Upper lobe of right lung (tissue), 1 donor: ENCODE measurements at places on chromosomes 12 and 14. TPM values are rescaled to one million over a fixed set of nuclear protein-coding genes. Genes with fewer than 3 reads are reported as not detected.

Gene RDH12
- 0.20 TPM for total RNA-seq

Gene KCNC2
- not detected for total RNA-seq

Gene NOVA1
- total RNA-seq, result 1.6 TPM

Gene MDGA2
- not detected for total RNA-seq

Gene EIF2S3B
- 0.52 TPM for total RNA-seq

Gene LRRC10
- not detected for total RNA-seq

Gene COX8C
- not detected for total RNA-seq

Gene RGS6
- total RNA-seq, result 2.6 TPM

Gene GDF3
- 0.32 TPM for total RNA-seq

Gene FAR2
- 13.3 TPM for total RNA-seq

Gene TMCC3
- 11.3 TPM for total RNA-seq

Gene IRAK3
- 44.6 TPM for total RNA-seq

Gene GLI1
- 1.4 TPM for total RNA-seq

Gene SALL2
- total RNA-seq, result 8.1 TPM

GRCh38 chr14:74936731-74937130 is 13.7 kb upstream of the RPS6KL1 start:
- DNase-seq, result no peak
- no peaks in the 10 kb centered on the region for H3K36me3 ChIP-seq
- H3K27me3 ChIP-seq, result no peaks in the 10 kb centered on the region
- H3K27ac ChIP-seq, result no peak overlapping the region
- H3K4me1 ChIP-seq, result peaks cover 53% of the 10 kb centered on the region

DNA sequence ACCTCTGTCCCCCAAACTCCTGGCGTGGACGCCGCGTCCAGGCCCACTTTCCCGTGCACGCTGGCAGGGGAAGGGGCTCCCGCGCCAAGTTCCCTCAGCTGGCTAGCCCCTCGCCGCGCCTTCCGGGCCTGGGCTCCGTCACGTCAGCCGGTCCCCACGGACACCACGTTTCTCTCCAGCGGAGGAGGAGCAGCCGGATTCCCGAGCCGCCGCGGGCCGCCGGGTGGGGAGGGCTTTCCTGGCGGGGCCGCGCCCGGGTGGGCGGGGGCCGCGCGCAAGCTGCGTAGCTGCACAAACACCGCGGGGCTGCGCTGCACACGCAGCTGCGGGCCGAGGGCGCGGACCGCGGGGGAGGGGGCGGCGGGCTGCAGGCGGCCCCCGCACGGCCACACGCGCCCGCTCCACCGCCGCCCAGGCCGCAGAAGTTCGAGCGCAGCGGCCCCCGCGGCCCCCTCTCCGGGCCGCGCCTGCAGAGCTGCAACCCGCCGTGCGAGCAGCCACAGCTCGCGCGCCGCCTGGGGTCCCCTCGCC is 45.1 kb upstream of the PNMA1 start:
- H3K27me3 ChIP-seq, result no peaks in the 10 kb centered on the region
- peak; percentile 85 for DNase-seq
- H3K27ac ChIP-seq, result peak overlapping the region; percentile 98
- H3K4me3 ChIP-seq, result peak overlapping the region; percentile 66
- peaks cover 83% of the 10 kb centered on the region for H3K4me1 ChIP-seq

- H3K4me1 ChIP-seq, result no peaks in the 10 kb centered on the region
- no peak overlapping the region for H3K27ac ChIP-seq
- H3K4me3 ChIP-seq, result no peak overlapping the region
- DNase-seq, result no peak
Measured at GRCh38 chr14:72616811-72617210, 277.1 kb downstream of the DPF3 start.

GRCh38 chr14:74765721-74766120 is 2.6 kb downstream of the YLPM1 start:
- H3K4me1 ChIP-seq, result peaks cover 45% of the 10 kb centered on the region
- DNase-seq, result no peak
- no peaks in the 10 kb centered on the region for H3K27me3 ChIP-seq
- H3K36me3 ChIP-seq, result no peaks in the 10 kb centered on the region
- no peak overlapping the region for H3K27ac ChIP-seq

GRCh38 chr12:5783289-5783920 is 161.7 kb downstream of the ANO2 start:
- no peak overlapping the region for H3K4me3 ChIP-seq
- no peaks in the 10 kb centered on the region for H3K27me3 ChIP-seq
- no peak for DNase-seq
- peaks cover 3% of the 10 kb centered on the region for H3K4me1 ChIP-seq
- H3K36me3 ChIP-seq, result no peaks in the 10 kb centered on the region

- H3K36me3 ChIP-seq, result no peaks in the 10 kb centered on the region
- H3K4me1 ChIP-seq, result peaks cover 7% of the 10 kb centered on the region
- no peak for DNase-seq
- H3K27me3 ChIP-seq, result no peaks in the 10 kb centered on the region
- H3K27ac ChIP-seq, result peak overlapping the region; percentile 13
- no peak overlapping the region for H3K4me3 ChIP-seq
Measured at GRCh38 chr12:24894879-24895278, 54.0 kb downstream of the BCAT1 start.

DNA sequence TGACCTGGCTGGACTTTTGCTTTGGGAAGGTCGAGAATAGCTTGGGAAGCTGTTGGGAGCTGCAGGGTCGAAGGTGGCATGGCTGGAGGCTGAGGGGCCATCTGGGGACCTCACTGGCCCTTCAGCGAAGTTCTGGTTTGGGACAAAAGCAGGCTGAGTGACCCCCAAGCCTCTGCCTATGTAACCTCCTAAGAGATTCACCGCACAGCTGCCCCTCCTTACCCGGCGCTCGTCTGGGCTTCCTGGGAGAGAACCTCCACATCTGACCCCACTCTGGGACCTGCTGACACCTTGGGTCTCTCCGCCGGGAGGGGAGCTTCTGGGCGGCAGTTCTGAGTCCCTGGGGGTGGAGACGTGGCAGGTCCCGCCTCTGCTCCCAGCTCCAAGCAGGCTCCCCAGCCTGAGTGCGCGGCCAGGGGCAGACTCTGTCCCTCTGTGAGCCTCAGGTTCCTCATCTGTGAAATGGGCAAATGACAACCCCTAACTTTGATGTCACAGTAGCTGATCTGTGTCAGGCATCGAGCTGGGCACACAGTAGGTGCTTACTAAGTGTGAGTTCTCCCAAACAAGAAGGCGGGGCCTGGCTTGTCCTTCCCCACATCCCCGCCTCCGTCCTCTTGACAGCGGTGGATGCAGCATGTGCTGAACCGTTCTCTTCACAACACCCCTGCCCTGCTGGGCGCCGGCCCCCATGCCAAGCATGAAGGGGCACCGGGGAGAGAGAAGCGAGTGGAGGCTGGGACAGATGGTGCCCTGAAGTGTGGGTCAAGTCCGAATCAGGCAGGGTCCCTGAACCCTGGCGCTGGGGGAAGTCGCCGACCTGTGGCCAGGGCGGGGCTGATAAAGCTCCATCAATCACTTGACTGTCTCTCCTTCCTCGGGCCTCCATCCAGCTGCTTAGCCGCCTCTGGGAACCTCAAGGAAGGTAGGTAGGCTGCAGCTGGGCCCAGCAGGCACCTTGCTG is 3.8 kb downstream of the EXOC3L4 start:
- H3K27me3 ChIP-seq, result peaks cover 21% of the 10 kb centered on the region
- no peak overlapping the region for H3K27ac ChIP-seq
- no peak overlapping the region for H3K4me3 ChIP-seq
- H3K4me1 ChIP-seq, result peaks cover 10% of the 10 kb centered on the region
- H3K36me3 ChIP-seq, result no peaks in the 10 kb centered on the region

- DNase-seq, result no peak
- no peaks in the 10 kb centered on the region for H3K36me3 ChIP-seq
- no peak overlapping the region for H3K4me3 ChIP-seq
- no peaks in the 10 kb centered on the region for H3K4me1 ChIP-seq
Measured at GRCh38 chr14:37864861-37865718, 269.7 kb downstream of the TTC6 start.

DNA sequence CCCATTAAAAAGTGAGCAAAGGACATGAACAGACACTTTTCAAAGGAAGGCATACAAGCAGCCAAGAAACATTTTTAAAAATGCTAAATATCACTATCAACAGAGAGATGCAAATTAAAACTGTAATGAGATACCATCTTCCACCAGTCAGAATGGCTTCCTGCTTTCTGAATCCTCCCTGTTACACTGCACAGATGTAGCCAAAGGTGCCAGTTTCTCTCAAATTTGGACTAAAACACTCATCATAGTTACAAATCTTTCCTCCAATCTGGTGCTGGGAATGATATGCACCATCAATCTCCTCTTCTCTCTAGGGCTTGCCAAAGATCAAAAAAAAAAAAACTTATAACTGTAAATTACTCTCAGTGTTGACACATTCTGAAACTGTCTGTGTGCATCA is 311.8 kb upstream of the CLEC14A start:
- DNase-seq, result no peak
- H3K27me3 ChIP-seq, result no peaks in the 10 kb centered on the region
- H3K27ac ChIP-seq, result no peak overlapping the region
- no peaks in the 10 kb centered on the region for H3K36me3 ChIP-seq
- H3K4me3 ChIP-seq, result no peak overlapping the region
- no peaks in the 10 kb centered on the region for H3K4me1 ChIP-seq

- H3K36me3 ChIP-seq, result no peaks in the 10 kb centered on the region
- H3K27ac ChIP-seq, result no peak overlapping the region
- peaks cover 5% of the 10 kb centered on the region for H3K27me3 ChIP-seq
- no peak for DNase-seq
Measured at GRCh38 chr14:104081951-104082464, 3.5 kb upstream of the ASPG start.

DNA sequence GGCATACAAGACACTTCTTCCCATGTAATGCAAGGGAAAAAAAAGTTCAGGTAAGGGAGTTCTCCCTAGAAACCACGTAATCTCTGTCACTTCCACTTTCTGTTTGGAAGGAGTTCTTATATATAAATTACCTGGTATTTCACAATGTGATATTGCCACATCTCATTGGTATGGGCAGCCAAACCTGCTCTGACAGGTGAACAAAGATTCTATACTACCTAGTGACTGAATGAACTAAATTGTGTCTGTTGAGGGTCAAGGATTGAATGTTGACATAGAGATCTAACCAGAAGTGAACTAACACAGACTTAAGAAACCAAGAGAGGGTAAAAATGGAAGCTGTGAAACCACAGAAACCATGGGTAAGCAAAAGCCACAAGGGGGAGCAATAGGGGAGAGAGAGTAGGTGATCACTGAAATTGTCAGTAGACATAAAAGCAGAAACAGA is 161.3 kb downstream of the RPL10L start:
- no peaks in the 10 kb centered on the region for H3K4me1 ChIP-seq
- no peak for DNase-seq
- no peak overlapping the region for H3K27ac ChIP-seq
- peak overlapping the region; percentile 29 for H3K4me3 ChIP-seq
- no peaks in the 10 kb centered on the region for H3K27me3 ChIP-seq
- no peaks in the 10 kb centered on the region for H3K36me3 ChIP-seq

GRCh38 chr14:30016002-30016401 is 88.4 kb upstream of the PRKD1 start:
- no peaks in the 10 kb centered on the region for H3K4me1 ChIP-seq
- no peak for DNase-seq
- no peaks in the 10 kb centered on the region for H3K36me3 ChIP-seq
- no peak overlapping the region for H3K27ac ChIP-seq
- no peaks in the 10 kb centered on the region for H3K27me3 ChIP-seq
- H3K4me3 ChIP-seq, result no peak overlapping the region

- DNase-seq, result no peak
- no peaks in the 10 kb centered on the region for H3K36me3 ChIP-seq
- no peak overlapping the region for H3K4me3 ChIP-seq
- no peaks in the 10 kb centered on the region for H3K4me1 ChIP-seq
- H3K27ac ChIP-seq, result no peak overlapping the region
Measured at GRCh38 chr12:95974358-95974757, 21.8 kb downstream of the HAL start.

GRCh38 chr12:83027021-83027723 is 340.5 kb downstream of the TMTC2 start:
- no peaks in the 10 kb centered on the region for H3K4me1 ChIP-seq
- no peak overlapping the region for H3K27ac ChIP-seq
- H3K27me3 ChIP-seq, result no peaks in the 10 kb centered on the region
- DNase-seq, result no peak
- no peaks in the 10 kb centered on the region for H3K36me3 ChIP-seq
- H3K4me3 ChIP-seq, result no peak overlapping the region

GRCh38 chr12:76183459-76184186 is 99.1 kb upstream of the NAP1L1 start:
- no peak overlapping the region for H3K4me3 ChIP-seq
- H3K4me1 ChIP-seq, result no peaks in the 10 kb centered on the region
- H3K27ac ChIP-seq, result peak overlapping the region; percentile 6
- H3K36me3 ChIP-seq, result no peaks in the 10 kb centered on the region

DNA sequence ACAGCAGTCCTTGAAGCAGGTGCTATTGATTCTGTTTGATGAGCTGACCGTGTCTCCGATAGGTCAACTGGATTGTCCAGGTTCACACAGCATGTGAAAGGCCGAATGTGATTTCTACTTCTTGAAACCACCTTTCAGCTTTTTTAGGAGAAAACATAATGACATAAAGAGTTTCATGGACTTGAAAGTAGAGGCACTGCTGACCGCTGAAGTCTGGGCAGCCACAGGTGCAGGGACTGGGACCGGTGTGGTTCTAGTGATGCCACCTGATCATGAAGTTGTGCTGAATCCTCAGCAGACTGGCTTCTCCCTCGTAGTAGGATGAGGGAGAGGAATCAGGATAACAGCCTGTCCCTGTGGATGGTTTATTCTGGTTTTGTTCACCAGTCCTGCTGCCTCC is 108.1 kb downstream of the ETV6 start:
- peaks cover 17% of the 10 kb centered on the region for H3K36me3 ChIP-seq
- peak overlapping the region; percentile 71 for H3K27ac ChIP-seq
- H3K4me1 ChIP-seq, result peaks cover 29% of the 10 kb centered on the region
- H3K27me3 ChIP-seq, result no peaks in the 10 kb centered on the region
- no peak for DNase-seq

DNA sequence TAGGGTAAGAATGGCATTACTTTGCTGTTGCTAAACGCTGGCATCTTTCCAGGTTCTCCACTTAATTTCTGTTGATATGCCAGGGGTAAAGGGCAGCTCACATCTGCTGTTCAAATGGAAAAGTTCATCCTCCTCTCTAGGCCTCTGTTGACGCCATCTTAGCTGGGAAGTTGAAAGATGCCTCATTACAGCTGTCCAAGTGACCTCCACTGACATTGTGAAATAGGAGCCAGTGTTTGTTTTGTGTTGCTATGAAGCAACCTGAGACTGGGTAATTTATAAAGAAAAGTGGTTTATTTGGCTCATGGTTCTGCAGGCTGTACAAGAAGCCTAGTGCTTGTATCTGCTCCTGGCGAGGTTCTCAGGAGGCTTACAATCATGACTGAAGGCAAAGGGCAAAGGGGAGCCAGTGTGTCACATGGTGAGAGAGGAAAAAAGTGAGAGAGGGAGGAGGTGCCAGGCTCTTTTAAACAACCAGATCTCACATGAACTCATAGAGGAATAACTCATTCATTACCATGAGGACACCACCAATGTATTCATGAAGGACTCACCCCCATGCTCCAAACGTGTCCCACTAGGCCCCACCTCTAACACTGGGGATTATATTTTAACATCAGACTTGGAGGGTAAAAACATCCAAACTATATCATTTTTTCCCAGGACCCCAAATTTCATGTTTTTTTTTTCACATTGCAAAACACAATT is 3.2 kb upstream of the ADAM21 start:
- DNase-seq, result no peak
- no peaks in the 10 kb centered on the region for H3K36me3 ChIP-seq
- H3K4me1 ChIP-seq, result no peaks in the 10 kb centered on the region

GRCh38 chr14:50501642-50502041 is 30.7 kb downstream of the MAP4K5 start:
- no peaks in the 10 kb centered on the region for H3K4me1 ChIP-seq
- no peak for DNase-seq
- no peak overlapping the region for H3K27ac ChIP-seq
- H3K4me3 ChIP-seq, result no peak overlapping the region
